AG09309 (cell line): ENCODE measurements at places on chromosomes 3 and 15.

DNA sequence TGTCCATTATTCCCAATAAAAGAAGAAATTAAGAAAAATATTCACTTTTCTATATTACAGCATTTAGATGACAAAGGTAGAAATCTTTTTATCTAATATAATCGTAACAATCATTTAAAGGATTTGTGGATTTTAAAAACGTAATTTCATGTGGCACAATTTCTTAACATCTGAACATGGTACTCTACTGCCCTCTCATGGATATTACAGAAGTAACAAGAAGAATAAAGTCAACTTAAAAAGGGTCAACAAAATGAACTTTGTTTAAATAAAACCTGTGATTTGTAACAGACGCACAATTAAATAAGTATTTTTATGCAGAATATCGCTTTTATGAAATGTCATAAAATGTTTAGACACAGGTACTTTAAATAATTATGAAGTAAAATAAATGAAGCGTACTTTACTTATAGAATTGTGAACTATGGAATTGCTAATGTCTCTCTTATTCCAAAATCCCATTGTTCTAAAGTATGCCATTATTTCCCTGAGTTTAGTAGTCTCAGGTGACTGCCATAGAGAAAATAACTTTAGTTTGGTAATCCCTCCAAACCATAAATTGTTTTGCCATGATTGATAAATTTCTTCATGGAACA lies 366.8 kb upstream of the ZNF385D start:
- DNase-seq = peak; percentile 31

- no peak for DNase-seq
Observed at GRCh38 chr15:49060710-49061495, 14.7 kb upstream of the SECISBP2L start.

GRCh38 chr3:196793246-196793645 lies 53.6 kb downstream of the PAK2 start:
- peak; percentile 64 for DNase-seq

GRCh38 chr15:64493641-64494040 lies 33.3 kb downstream of the ZNF609 start:
- no peak for DNase-seq

DNA sequence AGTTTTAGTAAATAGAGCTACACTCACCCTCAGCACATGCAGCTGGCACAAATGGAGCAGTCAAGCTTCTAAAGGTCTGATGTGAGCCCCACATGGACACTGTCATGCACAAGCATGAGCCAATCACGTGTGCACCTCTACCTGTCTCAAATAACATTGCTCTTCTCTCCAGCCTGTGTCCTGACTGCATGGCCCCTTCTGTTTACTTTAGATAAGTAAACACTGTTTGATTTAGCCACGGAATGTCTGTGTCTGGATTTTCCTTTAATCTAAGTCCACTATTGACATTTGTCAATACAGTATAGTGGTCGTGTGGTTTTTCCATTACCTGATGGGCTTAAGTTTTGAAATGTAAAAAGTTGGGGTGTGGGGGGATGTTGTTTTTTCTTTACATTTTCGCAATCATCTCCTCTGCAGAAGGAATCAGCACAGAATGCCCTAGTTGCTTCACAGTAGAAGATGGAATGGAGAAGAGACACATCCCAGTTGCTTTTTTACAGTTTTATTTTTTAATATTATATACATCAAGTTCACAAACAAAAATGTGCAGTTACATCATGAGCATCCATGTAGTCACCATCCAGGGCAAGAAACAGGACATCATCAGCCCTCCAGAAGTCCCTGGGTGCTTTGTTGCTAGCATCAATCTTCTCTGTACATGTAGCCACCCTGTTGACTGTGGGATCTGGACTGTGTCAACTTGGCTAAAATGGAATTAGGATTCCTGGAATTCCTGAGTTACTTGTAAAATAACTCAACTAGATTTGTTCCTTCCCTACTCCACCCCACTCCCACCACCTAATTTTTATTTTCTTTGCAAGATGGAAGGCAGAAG lies 146.1 kb downstream of the UACA start:
- no peak for DNase-seq

- no peak for DNase-seq
Observed at GRCh38 chr3:89405176-89405575, 297.8 kb downstream of the EPHA3 start.

DNA sequence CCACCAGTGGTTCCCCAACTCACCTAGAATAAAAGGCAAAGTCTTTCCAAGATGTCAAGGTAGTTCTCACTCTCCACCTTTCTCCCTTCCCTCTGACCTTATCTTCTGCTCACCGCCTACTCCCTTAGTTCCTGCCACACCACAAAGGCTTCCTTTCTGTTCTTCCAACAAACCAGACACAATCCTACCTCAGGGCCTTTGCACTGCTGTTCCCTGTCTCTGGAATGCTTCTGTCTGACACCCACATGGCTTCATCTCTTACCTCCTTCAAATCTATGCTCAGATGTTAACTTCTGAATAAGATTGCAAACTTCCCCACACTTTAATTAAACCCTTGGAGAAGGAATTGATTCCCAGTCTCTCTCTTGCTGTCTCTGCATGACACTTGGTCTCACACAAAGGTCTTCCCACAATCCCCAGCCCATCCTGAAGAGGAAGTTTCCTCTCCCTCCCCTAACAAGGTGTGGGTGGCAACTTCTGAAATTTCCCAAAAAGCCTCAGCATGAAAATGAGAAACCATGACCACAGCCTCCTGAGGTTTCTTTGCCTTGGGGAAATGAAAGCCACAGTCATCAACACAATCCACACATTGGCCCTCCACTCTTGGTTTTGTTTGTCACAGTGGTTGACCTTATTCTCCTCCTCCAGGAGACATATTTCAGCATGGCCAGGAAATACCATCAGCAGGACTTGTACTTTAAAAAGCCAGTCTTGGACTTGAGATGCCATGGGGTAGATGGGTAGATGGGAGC lies 3.0 kb upstream of the RYK start:
- DNase-seq = no peak

- DNase-seq = no peak
Observed at GRCh38 chr3:172142051-172142863, 102.9 kb downstream of the FNDC3B start.

GRCh38 chr3:15631426-15632211 lies 30.1 kb downstream of the BTD start:
- DNase-seq = no peak

- peak; percentile 7 for DNase-seq
Observed at GRCh38 chr15:59501597-59501996, 63.6 kb downstream of the FAM81A start.
